CD4-positive, alpha-beta T cell treated with Interleukin-1 beta for 1 hour (primary cell): ENCODE measurements at places on chromosomes 16 and 17.

DNA sequence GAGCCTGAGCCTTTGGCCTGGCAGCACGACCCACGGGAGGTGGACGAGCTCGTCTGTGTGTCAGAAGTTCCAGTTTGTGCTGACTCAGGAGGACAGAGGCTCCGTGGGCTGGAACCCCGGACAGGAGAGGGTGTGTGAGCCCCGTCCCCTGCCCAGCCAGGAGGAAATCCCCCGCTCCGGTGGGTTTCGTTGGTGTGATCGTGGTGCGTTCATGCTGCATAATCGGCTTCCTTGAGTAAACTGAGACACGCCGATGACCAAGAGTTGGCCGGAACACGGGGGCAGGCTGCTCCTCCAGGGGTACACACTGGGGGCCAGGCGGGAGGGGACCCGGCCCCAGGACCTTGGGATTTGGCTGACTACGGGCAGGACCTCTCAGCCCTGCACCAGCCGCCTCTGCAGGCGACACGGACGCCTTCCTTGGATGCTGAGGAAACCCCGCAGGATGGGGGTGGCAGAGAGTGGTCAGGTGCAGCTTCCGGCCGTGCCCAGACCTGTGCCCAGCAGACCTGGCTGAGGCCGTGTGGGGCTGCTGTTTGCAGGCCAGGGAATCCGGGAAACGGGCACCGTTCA lies 8.5 kb downstream of the METRNL start:
- no peak for DNase-seq

GRCh38 chr16:58814348-58814801 lies 80.3 kb upstream of the GOT2 start:
- peak; percentile 17 for DNase-seq

GRCh38 chr17:1043601-1044251 lies 46.8 kb downstream of the TIMM22 start:
- no peak for DNase-seq

DNA sequence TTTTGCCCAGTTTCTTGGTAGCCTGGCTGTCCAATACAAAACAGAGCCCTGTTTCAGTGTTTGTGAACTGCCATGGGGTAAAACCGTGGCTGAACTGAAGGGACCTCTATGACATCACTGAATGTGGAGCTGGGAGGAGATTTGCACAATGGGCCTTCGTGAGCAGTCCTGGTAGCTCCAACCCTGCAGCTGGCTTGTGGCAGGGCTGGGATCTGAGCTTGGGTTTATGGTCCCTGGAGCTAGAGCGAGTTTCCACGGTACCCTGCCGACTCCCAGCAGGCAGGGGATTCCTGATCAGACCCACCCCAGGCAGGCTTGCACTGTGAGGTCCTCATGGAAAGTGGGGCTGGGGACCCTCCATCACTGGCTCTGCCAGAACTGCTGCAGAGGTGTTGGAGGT lies 247.0 kb downstream of the GSG1L start:
- no peak for DNase-seq

DNA sequence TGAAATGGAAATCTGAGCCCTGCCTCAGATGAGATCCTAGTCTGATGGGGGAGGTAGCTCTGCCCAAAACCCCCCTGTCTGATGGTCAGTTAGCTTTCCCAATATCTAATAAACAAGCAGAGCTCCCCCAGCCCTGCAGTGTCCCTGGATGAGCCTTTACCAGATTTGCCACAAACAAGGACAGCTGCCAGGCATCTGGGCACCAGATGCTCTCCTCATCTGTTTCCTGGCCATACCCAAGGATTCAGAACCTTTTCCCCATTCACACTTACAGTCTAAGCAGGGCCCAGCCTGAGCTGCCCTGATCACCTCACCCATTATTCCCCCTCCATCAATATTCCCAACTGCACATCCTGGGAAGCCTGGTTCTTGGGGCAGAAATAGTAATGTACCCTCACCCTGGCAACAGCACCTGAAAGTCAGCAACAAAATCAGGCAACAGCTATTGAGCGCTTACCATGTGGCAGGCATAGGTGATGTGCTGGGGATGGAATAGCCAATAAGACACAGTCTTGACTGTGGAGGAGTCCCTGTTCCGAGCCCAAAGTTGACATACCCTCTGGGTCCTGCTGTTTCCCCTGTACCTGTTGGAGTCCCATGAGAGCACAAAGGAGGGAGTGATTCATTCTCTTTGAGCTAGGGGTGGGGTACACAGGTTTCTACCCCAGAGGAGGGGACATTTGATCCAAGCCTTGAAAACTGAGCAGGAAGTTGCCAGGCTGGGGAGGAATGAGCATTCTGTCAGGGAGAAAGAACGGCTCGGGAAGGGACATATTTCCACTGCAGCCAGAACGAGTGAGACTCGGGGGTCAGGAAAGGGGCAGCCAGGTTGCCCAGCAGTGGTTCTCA lies 147.4 kb downstream of the TMEM132E start:
- no peak for DNase-seq

DNA sequence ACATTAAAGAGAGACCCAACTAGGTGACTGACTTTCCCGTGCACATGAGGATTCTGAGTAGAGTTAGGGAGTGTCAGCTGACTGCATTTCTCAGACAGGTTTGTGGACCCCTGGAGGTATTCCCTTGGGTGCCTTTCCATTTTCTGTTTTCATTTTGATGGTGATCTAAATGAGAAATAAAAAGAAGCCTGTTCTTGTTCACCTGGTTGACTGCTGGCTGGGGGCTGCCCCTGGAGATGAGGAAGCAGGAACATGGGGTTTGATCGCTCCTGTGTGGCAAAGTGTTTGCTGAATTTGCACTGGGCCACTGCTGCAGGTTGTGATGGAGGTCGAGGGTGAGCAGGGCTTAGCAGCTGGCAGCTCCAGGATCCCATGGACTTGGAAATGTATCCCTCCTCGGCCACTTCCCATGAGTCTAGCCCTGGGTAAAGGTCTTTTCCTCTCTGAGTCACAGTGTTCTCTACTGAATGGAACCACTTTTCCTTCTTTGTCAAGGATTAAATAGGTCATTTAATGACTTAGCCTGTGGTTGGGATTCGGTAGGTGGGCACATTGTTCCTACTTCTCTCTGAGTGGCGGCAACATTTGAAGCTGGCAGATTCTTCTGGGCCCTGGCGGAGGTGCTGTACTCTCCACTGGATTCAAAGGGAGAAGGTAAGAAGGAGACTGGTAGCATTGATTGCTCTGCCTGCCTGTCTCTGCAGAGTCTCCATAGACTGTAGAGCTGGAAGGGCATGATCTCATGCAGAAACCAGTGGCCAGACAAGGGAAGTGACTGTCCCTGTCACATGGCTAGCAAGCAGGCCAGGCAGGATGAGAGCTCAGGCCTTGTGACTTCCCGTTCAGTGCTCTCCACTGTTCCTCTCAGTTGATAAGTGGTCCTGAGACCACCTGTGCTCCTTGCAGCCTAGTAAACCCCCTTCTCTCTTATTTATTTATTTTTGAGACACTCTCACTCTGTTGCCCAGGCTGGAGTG lies 17.9 kb downstream of the SNX29 start:
- no peak for DNase-seq

DNA sequence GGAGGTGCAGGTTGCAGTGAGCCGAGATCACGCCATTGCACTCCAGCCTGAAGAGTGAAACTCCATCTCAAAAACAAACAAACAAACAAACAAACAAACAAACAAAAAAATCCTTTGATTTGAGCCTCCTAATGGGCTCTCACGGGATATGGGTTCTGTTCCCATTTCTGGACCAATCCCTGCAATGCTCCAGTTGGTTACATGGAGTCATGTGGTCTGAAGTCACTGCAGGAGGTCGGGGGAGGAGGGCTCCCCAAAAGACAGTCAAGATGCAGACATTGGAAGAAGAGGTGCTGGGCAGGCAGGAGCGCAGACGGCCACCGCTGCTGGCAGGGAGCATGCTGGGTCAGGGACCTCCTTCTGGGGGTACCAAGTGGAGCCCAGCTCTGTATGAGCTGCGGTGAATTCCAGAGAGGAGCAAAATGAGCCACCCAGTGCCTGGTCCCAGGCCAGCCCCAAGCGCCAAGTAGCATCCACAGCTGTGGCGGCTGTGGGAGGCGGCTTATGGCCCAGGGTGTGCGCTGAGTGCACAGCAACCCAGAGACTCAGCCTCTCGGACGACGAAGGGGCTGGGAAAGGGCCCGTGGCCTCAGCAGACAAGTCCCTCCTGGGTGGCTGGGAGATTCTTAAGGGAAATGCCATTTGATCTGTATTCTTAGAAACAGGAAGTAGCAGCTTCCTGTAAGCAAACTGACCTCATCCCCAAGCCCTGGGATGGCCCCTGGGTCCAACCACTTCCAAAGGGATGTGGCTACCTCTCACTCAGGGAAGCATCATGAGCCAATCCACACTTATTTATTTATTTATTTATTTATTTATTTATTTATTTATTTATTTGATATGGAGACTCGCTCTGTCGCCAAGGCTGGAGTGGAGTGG lies 19.6 kb upstream of the ATP2A3 start:
- no peak for DNase-seq

DNA sequence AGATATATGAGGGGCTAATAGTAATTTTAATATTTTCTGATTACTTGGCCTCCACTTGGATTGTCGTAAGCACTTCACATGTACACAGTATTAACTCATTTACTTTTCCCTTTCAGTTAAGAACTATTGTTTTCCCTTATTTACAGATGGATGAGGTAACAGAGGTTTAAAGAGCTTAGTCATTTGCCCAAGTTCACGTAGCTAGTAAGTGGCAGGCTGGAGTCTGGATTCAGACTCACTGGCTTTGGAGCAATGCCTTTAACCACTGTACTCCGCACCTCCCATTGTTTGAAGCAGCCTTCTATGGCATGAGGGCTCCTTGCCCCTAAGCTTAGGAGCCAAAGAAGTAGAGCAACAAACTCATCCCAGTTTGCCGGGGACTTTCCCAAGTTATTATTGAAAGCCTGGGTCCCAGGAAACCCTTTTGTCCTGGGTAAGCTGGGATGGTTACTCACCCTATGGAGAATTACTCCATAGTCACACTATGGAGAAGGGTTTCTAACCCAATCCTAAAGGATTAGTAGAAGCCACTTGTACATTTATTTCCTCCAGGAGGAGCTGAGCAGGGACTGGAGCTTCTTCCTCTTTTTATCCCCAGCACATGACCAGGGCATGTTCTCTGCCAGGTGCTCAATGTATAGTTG lies 12.3 kb downstream of the FOXL1 start:
- DNase-seq: no peak

- no peak for DNase-seq
These were observed 274.5 kb downstream of the C16orf95 start for GRCh38 chr16:87042551-87043230.
